ENCODE measurements at places on chromosomes 7 and 10.

DNA sequence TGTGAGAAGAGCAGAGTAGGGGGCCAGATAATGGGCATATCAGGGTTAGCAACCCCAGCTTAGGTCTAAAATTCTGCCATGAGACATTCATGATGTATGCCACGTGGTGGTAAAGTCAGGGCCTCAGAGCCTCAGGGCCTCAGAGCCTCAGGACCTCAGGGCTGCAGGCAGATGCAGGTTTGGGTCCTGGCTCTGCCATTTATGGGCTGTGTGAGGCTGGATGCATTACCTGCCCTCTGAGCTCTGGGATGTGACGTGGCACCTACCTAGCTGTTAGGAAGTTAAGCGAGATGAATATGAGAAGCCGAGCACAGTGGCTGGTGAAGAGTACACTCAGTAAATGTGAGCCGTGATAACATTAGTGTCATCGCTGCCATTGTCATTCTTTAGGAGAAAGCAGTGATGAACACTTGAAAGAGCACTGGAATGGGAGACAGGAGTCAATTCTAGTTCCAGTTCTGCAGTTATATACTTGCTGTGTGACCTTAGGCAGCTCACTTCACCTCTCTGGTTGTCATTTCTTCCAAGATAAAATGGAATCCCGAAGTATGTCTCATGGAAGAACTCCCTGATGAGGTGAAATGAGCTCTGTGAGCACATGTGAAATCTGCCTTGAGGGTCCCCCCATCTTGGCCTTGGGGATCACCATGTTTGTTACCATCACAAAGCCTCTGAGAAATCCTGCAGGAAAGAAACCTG is 127.2 kb downstream of the SH3PXD2A start:
- DNase-seq: no peak

GRCh38 chr7:96085953-96086352 is 235.9 kb downstream of the SLC25A13 start:
- DNase-seq: peak; percentile 97

- no peak for DNase-seq
These were observed 203.1 kb upstream of the PCLO start for GRCh38 chr7:83365746-83366145.

GRCh38 chr7:28759475-28759971 is 198.6 kb downstream of the TRIL start:
- DNase-seq: no peak

DNA sequence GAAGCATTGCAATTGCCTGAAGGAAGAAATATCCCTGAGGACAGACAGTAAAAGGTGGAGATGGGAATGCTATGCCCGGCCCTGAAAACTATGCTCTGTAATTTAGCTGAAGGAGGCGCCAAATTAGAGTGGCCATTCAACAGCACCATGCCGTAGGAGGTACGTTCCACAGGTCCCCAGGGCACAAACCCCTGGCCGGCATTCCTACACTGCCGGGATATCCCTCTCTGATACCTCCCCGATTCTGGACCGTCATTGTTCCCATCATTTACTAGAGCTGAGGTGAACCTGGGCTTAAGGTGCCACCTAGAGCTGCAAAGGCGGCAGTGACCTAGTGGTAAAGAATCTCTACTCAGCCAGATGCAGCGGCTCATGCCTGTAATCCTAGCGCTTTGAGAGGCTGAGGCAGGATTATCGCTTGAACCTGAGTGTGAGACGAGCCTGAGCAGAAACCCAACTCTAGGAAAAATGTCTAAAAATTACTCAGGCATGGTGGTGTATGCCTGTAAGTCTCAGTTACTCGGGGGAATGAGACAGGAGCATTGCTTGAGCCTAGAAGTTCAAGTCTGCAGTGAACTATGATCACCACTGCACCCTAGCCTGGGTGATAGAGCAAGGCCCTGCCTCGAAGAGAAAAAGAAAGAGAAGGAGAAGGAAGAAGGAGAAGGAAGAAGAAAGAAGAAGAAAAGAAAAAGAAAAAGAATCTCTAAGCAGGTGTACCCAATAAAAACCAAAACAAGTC is 53.0 kb upstream of the TNKS2 start:
- no peak for DNase-seq
